ENCODE measurements at places on chromosomes 12 and 14. TPM values are rescaled to one million over a fixed set of nuclear protein-coding genes. Genes with fewer than 3 reads are reported as not detected.

The DNAI7 gene
- not detected for total RNA-seq

The TCTN1 gene
- 9.2 TPM for total RNA-seq

DNA sequence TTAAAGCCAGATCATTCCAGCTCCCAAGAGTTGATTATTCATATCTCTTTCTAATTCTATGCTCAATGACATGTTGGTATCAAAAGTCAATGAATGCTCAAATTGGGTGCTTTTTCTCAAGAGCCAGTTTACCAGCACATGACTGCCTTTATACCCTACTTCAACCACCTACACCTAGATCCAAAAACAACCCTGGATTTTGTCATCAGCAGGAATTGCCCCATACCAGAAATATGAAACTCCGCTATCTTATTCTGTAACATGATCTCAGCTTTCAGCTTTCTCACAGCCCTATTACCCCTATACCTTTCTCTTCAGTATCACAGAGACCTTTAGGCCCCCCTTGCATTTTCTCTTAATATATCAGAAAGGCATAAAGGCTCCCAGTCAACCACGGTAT is 32.3 kb upstream of the ESR2 start:
- H3K27me3 ChIP-seq = no peaks in the 10 kb centered on the region
- H3K36me3 ChIP-seq = no peaks in the 10 kb centered on the region
- H3K4me1 ChIP-seq = no peaks in the 10 kb centered on the region
- no peak for DNase-seq

DNA sequence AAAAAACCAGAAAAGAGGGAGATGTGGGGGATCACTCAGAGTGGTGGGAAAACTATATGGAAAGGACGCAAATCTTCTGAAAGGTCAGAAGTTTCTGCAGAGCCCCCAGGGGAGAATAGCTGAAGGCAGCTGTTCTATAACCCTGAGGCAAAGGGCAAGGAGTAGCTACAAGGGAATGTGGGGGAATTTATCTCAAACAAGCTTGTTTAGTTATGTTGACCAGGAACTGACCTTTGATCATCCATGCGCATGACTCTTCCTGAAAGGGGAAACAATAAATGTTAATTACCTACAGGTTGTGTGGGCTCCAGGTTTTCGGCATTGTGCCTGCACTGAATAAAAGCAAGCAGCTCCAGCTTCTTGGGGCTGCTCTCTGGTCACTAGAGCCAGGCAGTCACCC is 968.5 kb downstream of the AACS start:
- H3K27ac ChIP-seq = peak overlapping the region; percentile 50
- H3K4me3 ChIP-seq = no peak overlapping the region
- peak; percentile 38 for DNase-seq

The SOX5 gene
- total RNA-seq = 1.6 TPM

The CREBL2 gene
- 18.6 TPM for total RNA-seq

The HAL gene
- 1.1 TPM for total RNA-seq

DNA sequence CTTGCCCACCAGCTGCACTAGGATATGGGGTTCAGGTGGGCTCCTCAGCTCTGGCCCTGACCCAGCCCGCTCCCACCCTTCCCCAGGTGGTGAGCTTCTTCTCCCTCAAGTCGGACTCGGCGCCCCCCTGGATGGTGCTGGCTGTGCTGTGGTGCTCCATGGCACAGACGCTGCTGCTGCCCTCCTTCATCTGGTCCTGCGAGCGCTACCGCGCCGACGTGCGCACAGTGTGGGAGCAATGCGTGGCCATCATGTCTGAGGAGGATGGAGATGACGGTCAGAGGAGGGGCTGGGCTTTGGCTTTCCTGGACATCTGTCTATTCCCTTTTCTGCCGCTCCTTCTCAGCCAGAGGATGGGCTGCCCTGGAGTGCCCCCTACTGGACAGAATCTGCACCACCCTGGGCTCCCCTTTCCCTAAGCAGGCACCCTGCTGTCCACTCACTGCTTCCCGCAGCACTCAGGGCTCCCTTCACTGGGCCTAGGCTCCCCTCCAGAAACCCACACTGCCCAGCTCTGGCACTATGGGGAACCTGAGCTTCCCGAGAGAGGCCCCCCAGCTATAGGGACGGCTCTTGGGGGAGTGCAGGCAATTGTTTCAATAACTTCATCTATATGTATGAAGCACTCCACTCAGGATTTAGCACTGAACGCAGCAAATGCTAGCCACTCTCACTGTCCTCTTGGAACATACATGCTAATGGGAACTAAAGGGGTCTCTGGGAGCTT is 2.6 kb upstream of the P3H3 start:
- H3K4me1 ChIP-seq = no peaks in the 10 kb centered on the region
- H3K27ac ChIP-seq = no peak overlapping the region
- DNase-seq = peak; percentile 91
- peaks cover 29% of the 10 kb centered on the region for H3K27me3 ChIP-seq

DNA sequence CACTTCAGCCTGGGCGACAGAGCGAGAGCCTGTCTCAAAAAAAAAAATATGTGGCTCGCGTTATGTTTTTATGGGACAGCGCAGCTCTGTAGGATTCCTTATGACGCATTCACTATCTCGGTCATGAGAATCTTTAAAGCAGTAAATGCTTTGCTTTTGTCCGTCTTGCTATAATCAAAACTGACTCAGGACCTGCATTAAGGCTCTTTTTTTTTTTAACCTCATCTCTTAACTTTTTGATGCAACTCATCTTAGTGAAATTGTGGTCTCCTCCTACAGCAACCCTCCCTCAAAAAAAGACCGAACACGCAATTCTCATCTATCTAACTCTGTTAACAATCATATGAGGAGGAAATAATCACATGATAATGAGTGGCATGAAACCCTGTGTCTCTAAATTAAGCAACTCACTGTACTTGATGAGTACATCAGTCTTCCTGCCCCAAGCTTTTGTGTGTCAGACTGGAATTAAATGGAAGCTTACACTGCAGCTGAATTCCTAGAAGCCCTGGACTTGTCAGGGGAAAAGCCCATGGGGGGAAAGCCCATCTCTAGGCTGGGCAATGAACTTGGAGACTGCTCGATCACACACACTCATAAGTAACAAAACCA is 4.3 kb downstream of the P2RX4 start:
- no peaks in the 10 kb centered on the region for H3K36me3 ChIP-seq
- peaks cover 14% of the 10 kb centered on the region for H3K4me1 ChIP-seq
- H3K27ac ChIP-seq = peak overlapping the region; percentile 94
- no peak overlapping the region for H3K4me3 ChIP-seq

The PKP2 gene
- 187 TPM for total RNA-seq

DNA sequence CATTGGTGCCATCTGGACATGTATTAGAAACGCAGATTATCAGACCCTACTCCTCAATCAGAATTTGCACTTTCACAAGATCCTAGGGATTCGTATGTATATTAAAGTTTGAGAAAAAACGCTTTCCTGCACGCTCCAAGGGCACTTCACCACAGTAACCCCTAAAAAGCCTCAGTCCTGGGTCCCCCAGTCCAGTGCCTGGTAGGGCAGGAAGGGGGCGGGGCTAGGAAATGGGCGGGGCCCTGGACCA is 369 bp downstream of the DEPDC4 start:
- peak overlapping the region; percentile 88 for H3K4me3 ChIP-seq
- H3K36me3 ChIP-seq = no peaks in the 10 kb centered on the region
- H3K4me1 ChIP-seq = peaks cover 4% of the 10 kb centered on the region
- peak overlapping the region; percentile 96 for H3K27ac ChIP-seq
- DNase-seq = peak; percentile 99

DNA sequence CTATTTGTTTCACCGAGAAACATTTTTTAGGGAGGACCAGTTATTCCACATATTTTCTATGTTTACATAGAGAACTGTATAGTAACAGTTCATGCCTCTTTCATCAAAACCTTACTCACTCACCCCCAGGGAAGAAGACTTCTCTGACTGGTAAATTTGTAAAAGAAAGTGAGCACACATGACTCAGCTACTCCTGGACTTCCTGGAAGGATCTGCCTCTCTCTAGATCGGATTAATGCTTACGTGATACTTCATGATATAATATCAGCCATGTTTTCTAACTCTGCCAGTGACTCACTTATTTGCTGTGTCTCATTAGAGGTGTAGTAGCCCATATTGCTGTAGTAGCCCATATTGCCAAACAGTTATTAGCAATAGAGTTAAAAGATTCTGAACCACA is 494.3 kb upstream of the ATXN7L3B start:
- H3K4me3 ChIP-seq = no peak overlapping the region
- H3K4me1 ChIP-seq = no peaks in the 10 kb centered on the region
- no peak for DNase-seq
- no peak overlapping the region for H3K27ac ChIP-seq
- H3K36me3 ChIP-seq = no peaks in the 10 kb centered on the region
- no peaks in the 10 kb centered on the region for H3K27me3 ChIP-seq

DNA sequence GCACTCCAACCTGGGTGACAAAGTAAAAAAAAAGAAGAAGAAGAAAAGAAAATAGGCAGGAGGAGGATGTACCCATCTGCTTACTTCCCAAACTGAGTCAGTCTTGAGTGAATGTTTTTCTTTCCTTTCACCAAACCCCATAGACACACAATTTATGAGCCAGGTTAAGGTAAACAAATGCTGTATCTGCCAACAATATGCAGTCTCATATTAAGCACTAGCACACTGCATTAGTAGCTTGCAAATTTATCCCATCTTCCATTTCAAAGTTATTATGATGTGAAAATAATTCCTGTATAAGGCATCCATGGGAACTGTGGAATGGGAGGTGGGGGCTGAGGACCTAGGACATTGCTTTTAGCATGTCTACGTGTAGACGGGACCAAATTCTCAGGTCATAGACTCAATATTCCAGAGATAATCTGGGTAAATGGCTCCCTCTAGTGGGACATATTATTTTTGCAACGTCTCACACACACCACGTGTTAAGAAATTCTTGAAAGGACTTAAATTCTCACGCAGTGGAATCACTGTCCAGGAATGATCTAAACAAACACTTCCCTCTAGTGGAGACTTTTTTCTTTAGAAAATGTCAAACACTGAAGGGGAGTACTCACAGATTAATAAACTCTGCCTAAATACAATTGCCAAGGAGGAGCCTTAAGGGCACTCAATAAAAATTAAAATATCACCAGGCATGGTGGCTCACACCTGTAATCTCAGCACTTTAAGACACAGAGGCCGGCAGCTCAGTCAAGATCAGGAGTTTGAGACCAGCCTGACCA is 17.1 kb upstream of the OR10P1 start:
- peak; percentile 72 for DNase-seq
- H3K4me3 ChIP-seq = no peak overlapping the region
- H3K27ac ChIP-seq = no peak overlapping the region
- H3K36me3 ChIP-seq = no peaks in the 10 kb centered on the region
- H3K4me1 ChIP-seq = no peaks in the 10 kb centered on the region
- H3K27me3 ChIP-seq = no peaks in the 10 kb centered on the region

GRCh38 chr12:96242597-96242996 is 48.4 kb downstream of the ELK3 start:
- no peak overlapping the region for H3K4me3 ChIP-seq
- no peaks in the 10 kb centered on the region for H3K4me1 ChIP-seq
- no peak for DNase-seq
- H3K27me3 ChIP-seq = no peaks in the 10 kb centered on the region

The FGF23 gene
- not detected for total RNA-seq

The GTF2H3 gene
- 27.3 TPM for total RNA-seq

The FSCB gene
- not detected for total RNA-seq

The PDE3A gene
- 50.6 TPM for total RNA-seq

- H3K27ac ChIP-seq = no peak overlapping the region
- no peak for DNase-seq
- H3K27me3 ChIP-seq = no peaks in the 10 kb centered on the region
- no peak overlapping the region for H3K4me3 ChIP-seq
- H3K36me3 ChIP-seq = no peaks in the 10 kb centered on the region
These were observed 278.7 kb downstream of the ITPR2 start for GRCh38 chr12:26554332-26554731.

The PROX2 gene
- not detected for total RNA-seq

GRCh38 chr12:112161711-112162110 is 36.4 kb downstream of the TRAFD1 start:
- no peak overlapping the region for H3K4me3 ChIP-seq
- H3K4me1 ChIP-seq = no peaks in the 10 kb centered on the region
- peaks cover 9% of the 10 kb centered on the region for H3K36me3 ChIP-seq
- no peak overlapping the region for H3K27ac ChIP-seq

The FOXA1 gene
- 70.5 TPM for total RNA-seq

- no peaks in the 10 kb centered on the region for H3K27me3 ChIP-seq
- H3K36me3 ChIP-seq = no peaks in the 10 kb centered on the region
- no peak for DNase-seq
- H3K4me3 ChIP-seq = no peak overlapping the region
- H3K4me1 ChIP-seq = no peaks in the 10 kb centered on the region
These were observed 48.9 kb upstream of the RIN3 start for GRCh38 chr14:92464716-92465115.

- no peaks in the 10 kb centered on the region for H3K36me3 ChIP-seq
- H3K4me3 ChIP-seq = no peak overlapping the region
- H3K27me3 ChIP-seq = no peaks in the 10 kb centered on the region
- no peak for DNase-seq
- no peaks in the 10 kb centered on the region for H3K4me1 ChIP-seq
These were observed 242.6 kb upstream of the CRY1 start for GRCh38 chr12:107335802-107336570.

DNA sequence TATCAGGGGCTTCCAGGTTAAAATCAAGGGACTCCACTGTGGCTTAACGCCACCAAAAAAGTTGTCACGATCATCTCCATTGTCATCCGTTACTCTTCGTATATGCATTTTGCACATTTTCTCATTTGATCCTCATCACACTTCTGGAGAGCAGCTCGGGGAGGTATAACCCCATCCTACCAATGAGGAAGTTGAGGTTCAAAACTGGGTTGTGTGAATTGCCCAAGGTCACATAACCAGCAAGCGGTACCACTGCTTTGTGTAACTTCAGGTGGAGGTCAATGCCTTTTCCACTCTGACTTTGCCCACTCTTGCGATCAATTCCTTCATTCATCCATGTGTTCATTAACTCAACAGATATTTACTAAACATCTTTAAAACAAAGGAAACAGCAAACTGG is 71.1 kb upstream of the CCND2 start:
- no peak overlapping the region for H3K4me3 ChIP-seq
- DNase-seq = no peak
- H3K27ac ChIP-seq = no peak overlapping the region
- H3K27me3 ChIP-seq = no peaks in the 10 kb centered on the region

The CCDC38 gene
- not detected for total RNA-seq

DNA sequence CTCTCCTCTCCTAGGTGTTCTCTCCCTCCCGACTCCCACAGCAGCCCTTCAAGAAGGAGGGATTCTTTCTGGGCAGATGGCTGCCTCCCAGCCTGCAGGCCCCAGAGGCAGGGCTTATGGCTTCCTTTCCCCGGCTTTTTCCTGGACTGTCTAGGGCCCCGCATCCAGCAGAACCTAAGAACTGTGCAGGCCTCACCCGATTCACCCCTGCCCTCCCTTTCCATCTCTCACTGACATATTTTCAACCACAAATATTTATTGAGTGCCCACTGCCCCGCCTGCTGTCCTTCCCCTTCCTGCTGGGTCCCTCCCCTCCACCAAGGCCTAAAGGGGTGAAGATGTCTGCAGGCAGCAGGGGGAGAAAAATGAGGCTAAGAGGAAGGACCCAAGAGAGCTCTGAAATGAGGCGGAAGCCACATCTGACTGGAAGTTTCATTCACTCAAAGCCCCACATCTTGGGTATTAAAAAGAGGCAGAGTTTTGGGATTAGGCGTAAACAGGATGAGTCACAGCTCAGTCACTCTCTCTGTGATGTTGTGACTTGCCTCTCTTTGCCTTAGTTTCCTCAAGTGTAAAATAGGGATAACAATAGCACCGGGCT is 2.9 kb downstream of the SCNN1A start:
- peak overlapping the region; percentile 91 for H3K27ac ChIP-seq
- H3K4me1 ChIP-seq = peaks cover 21% of the 10 kb centered on the region
- peak overlapping the region; percentile 34 for H3K4me3 ChIP-seq
- no peak for DNase-seq

Measured in colonic mucosa (tissue), 4 donors.